Activated T-cell treated with anti-CD3 and anti-CD28 coated beads, Interleukin-2, amount 50 U/mL, for 72 hours (primary cell): ENCODE measurements at places on chromosomes 16 and 17. TPM values are rescaled to one million over a fixed set of nuclear protein-coding genes. Genes with fewer than 3 reads are reported as not detected.

DNA sequence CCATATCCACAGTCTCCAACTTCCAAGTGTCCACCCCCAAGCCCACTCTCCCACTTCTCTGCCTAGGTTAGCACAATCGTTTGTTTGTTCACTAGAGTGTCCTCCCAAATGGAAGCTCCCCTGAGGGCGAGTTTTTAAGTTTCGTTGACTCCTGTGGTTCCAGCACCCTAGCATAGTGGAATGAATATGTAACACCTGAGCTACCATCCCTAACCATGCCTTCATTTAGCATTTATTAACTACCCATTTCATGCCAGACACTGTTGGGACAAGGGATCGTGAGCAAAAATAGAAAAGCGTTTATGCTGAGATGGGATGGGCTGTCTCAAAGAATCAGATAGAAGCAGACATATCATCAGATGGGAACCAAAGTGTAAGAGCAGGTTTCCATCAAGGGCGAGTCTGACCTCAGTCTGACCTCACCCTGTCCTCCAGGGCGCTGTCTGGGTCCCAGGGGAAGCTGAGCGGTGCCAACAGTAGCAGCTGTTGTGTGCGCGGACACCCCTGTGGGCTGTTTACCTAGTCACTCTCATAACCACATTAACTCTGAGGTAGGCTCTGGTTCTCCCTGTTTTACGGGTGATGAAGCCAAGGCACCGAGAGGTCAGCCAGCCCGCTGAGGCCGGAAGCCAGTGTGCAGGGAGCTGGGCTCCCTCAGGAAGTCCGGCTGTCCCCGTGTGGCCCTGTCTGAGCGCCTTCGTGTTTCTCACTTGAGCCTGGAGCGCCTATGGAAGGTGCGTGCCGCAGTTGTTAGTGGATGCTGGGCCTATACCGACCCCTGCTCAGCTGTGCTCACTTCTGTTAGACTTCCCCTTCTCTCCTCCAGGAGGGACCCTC, 6.2 kb downstream of the CNP start:
- no peak for DNase-seq

DNA sequence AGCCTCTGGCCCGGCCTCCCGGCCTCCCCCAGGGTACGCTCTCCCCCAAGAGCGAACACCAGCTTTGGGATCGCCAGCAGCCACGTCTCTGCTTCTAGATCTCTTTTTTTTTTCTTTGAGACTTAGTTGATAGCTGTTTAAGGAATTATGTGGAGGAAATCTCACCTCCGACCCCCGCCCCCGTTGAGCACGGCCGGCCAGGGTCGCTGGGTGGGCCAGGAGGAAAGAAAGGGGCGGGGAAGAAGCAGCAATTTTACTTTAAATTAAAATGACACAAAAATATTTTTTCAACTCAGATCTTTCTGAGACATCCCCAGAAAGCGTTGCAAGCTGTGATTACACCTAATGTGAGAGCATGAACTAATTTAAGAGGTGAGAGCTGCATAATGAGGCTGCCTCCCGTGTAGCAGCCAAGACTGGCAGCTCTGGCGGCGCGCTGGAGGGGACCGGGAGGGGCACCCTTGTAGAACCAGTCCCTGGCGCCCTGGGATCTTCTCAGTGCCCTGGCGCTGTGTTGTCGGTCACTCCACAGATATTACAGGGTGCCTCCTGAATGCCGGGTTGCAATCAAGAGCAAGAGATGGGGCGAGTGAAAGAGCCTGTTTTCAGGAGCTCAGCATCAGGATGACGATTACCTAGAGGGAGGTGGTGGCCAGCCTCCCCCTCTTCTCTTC, 1.9 kb upstream of the CBLN1 start:
- DNase-seq: no peak

DNA sequence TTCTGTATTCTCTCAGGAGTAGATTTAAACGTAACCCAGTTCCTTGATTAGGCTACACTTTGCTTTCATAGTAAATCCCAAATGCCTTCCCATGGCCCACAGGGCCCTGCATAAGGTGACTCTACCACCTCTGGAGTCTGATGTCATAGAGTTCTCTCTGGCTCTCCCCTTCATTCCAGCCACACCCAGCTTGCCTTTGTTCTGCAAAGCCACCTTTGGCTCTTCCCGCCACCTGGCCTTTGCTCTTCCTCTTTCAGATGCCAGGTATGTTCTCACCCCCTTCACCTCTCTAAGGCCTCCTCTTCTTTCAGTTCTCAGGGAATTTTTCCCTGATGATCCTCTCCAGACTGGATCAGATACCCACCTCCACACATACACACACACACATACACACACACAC, 141.3 kb upstream of the HSBP1 start:
- DNase-seq: no peak

KRTAP2-1 gene
- not detected for total RNA-seq

TBX6 gene
- total RNA-seq: 4.2 TPM

OR1F1 gene
- total RNA-seq: 0.35 TPM

GRCh38 chr16:88448461-88449266, 4.4 kb upstream of the ZFPM1 start:
- no peak for DNase-seq

CHST6 gene
- 0.07 TPM for total RNA-seq

SRCIN1 gene
- 0.72 TPM for total RNA-seq
